ENCODE measurements at places on chromosomes 7 and 10.

- no peak for DNase-seq
These were observed 35.9 kb downstream of the SVIL start for GRCh38 chr10:29598851-29599311.

DNA sequence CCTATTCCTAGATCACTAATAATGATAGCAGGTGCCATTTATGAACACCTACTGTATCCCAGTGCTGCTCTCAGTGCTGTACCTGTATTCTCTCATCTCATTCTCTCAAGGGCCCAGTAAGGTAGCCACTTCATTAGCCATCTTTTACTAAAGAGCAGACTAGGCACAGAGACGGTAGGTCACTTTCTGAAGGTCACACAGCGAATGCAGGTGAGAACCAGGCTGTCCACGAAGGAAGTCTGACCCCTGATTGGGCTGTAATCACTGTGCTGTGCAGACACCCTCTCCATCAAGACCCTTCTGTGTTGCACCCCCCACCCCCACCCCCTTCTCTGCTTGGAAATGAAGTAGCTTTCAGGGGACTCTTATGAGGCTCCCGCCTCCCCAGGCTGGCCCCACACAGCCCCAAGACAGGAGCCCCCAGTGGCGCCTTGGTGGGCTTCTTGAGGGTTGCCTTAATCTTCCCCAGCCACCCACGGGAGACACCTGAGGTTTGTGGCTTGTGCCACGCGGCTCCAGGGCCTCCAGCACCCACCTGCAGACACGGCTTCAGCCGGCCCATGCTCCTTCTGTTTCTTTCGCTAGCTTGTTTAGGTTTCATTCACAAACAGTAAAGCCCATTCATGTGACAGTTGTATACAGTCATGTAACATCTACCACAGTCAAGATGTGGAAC, 81.7 kb upstream of the FAM20C start:
- DNase-seq, result no peak

GRCh38 chr7:131329176-131329570, 1.5 kb downstream of the MKLN1 start:
- DNase-seq, result no peak

GRCh38 chr7:138618933-138619332, 82.2 kb downstream of the SVOPL start:
- no peak for DNase-seq

GRCh38 chr10:75405598-75406461, 4.3 kb upstream of the ZNF503 start:
- no peak for DNase-seq

DNA sequence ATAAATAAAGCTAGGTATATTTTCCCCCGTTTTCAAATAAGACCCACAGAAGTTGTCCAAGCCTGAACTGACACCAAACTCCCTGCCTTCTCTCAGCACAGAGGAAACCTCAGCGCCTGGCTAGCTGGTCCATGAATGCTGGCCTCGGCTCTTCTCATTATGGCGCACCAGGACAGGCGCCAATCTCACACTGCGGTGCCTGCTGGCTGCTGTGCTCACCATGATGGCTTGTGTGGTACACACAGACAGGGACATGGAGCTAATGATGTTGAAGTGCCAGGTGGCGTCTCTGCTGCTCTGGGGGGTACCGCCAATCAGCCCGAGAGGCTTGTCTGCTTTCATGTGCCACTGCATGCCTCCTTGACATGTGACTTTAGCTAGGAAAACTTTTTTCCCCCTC, 43.2 kb upstream of the USP6NL start:
- DNase-seq, result no peak

- no peak for DNase-seq
These were observed 1.0 kb downstream of the BUD31 start for GRCh38 chr7:99409806-99410205.

DNA sequence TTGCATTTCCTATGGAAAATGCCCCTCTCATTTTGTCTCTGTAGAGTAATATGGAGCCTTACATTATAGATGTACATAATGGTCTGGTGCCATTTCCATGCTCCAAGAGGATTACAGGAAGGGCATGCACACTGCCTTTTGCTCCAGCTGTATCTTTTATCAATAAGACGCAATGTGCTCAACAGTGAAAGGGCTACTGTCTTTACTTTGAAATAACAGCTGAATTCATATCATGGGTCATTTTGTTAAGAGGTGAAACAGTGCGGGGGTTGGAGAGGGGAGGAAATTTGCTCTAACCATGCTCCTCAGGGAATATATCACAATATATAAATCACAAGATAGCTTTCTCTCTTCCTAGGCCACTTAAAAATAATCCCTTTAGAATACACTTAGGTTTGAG, 77.7 kb downstream of the ICA1 start:
- DNase-seq, result no peak

DNA sequence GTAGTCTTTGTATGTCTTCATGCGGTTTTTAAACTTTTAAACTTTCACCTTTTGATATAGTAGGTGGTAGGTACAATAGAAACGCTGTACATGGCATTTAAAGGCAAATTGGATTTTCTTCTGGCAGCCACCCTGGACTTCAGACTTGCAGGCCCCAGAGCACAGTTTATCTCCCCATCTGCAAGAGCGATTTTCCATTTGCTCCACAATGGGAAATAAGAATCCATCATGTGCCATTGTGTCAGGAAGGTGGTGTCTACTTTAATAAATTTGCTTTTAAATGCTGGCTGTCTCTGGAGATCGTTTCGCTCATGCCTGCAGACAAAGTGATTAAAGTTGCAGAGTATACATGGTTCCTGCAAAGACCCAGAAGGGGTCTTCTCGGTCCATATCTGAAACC, 38.9 kb downstream of the UNC5B start:
- DNase-seq, result no peak

DNA sequence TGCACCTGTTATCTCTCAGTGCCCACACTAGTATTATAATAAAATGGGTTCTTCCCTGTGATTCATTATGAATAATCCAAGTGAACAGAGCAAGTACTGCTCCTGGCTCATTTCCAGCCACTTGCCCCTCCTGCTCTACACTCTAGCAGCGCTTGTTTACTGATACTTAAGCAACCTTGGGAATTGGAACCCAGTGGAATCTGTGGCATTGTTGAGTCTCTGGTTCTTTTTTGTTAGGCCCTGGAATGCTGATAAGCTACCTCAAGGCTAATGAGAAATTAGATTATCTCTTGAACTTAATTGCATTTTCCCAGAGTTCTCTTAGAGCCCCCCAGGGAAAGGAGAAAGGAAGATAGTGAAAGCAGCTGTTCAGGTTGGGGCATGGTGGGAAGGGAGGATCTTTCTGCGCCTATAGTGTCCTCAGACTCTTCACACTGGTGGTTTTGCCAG, 34.0 kb downstream of the PRKAR2B start:
- no peak for DNase-seq

- no peak for DNase-seq
These were observed 1.2 kb downstream of the PROSER2 start for GRCh38 chr10:11824376-11824775.

- no peak for DNase-seq
These were observed 115.4 kb upstream of the TNRC18 start for GRCh38 chr7:5539013-5539411.

- DNase-seq, result no peak
These were observed 124.9 kb upstream of the HDAC9 start for GRCh38 chr7:18370633-18371032.

DNA sequence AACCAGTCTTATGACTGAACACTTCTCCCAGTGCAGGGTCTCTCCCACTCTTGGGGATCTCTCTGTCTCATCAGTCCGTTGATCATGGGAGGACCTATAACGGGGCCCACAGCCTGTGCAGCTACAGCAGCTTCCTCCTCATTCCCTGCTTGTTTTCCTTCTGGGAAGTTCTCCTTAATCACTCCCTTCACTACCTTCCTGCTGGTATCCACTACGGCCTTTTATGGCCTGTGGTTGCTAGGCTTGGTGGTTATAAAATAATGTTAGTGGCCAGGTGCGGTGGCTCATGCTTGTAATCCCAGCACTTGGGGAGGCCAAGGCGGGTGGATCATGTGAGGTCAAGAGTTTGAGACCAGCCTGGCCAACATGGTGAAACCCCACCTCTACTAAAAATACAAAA, 3.5 kb upstream of the ZNF282 start:
- no peak for DNase-seq

GRCh38 chr7:1290026-1290678, 57.5 kb downstream of the UNCX start:
- peak; percentile 85 for DNase-seq

DNA sequence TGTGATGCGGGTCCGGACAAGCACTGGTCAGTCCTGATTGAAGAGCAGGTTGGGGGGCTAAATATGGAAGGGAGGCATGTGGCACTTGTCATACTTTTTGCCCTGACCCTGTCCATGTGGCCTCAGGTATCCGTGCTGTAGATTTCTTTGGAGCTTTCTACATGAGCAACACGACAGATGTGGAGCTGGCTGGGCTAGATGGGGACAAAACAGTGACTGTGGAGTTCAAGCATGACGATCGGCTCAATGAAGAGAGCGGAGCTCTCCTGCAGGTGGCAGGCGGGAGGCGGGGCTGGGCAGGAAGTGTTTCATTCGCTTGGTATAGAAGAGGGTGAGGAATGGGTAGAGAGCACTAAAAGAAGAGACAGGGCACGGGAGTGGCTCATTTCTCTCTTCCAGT, 13.0 kb upstream of the CHCHD1 start:
- no peak for DNase-seq

DNA sequence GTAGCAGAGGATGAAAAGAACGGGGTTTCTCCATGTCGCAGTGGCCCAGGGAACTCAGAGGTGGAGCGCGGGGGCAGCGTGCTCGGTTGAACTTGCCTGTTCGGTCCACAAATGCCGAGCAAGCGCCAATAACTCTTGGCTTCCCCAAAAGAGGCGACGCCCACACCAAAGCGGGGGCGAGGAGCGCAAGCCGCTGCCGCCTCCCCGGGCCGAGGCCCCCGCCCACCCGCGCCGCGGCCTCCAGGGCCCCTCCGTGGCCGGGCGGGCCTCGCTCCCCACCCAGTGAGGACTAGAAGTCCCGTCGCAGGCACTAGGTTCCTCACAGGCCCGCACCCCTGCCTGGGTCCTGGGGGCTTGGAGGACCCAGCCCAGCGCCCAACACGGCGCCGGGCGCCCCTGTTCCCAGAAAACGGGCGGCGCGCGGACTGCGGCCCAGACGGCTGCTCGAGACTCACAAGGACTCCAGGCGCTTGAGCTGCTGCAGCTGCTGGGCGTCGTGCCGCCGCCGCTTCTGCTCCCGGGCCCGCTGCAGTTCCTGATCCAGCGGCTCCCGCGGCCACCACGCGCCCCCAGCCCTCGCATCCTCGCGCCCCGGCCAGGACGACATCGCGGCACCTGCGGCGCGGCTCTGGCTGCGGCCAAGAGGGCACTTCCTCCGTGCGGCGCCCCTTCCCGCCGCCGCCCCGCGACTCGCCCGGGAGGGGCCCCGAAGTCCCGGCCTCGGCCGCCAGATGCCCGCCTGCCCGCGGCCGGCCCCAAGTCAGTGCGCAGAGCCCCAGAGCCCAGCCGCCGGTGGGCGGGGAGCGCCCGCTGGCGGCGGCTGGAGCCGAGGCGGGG, 14.6 kb upstream of the FKBP9 start:
- peak; percentile 97 for DNase-seq

DNA sequence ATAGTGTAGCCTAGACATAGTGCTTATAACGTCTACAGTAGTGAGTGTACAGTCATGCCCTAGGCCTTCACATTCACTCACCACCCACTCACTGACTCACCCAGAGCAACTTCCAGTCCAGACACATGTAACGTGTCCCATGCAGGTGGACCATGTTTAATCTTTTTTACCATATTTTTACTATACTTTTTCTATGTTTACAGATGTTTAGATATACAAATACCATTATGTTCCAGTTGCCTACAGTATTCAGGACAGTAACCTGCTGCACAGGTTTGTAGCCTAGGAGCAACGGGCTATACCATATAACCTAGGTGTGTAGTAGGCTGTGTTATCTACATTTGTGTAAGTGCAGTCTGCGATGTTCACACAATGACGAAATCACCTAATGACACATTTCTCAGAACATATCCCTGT, 11.0 kb downstream of the MPP7 start:
- no peak for DNase-seq

DNA sequence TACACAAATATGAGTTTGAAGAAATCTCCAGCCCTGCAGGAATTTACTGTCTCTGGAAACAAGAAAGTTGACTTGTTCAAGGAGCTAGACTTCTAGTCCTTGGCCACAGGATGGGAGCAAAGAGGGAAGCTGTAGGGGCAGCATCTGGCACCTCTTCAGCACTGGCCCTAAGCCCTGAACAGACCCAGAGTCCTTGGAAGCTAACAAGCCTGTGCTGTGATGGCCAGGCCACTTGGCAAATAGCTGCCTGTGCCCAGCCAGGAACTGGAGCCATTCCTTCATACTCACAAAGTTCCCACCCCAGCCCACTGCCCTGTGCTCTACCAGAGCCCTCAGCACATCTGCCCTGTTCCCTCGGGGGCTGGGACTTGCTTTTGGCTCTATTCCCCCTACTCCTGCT, 9.4 kb upstream of the COL13A1 start:
- no peak for DNase-seq

DNA sequence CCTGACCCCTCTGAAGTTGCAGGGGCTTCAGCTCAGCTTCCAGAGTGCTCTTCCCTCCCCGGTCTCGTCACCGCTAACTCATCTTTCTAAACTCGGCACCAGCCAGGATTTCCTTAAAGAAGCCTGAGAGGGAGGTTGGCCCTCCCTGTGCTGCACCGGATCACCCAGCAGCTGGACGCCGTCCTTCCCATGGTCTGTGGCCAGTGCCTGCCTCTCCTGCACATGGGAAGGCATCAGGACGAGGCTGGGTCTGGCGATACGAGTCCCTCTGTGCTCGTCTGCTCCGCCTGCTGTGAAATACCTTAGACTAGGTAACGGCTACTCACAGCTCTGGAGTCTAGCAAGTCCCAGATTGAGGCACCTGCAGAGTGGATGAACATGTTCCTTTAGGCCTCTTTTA, 179.1 kb downstream of the ZMYND11 start:
- DNase-seq, result no peak

- peak; percentile 54 for DNase-seq
These were observed 10.7 kb downstream of the ESYT2 start for GRCh38 chr7:158818325-158819213.

- no peak for DNase-seq
These were observed 30.9 kb upstream of the KMT2E start for GRCh38 chr7:104983076-104983577.

GRCh38 chr7:146176860-146177259, 60.3 kb downstream of the CNTNAP2 start:
- no peak for DNase-seq

GRCh38 chr7:17633067-17633466, 307.2 kb downstream of the SNX13 start:
- DNase-seq, result no peak

DNA sequence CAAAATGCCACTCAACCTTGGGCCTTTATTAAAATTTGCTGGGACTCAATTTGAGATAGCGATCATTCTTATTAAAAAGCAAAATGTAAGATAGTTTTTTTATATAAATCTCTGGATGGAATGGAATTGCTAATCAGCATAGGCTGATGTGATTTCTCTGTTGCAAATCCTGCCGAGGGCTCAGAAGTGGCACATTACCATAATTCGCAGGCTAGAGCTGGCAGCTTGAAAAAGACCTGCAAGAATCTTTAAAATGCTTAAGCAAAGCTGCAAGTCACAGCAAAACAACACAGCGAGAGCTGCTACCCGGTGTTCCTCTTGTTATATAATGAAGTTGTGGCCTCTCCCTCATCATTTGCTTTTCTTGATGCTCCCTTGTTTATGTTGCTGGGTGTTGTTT, 448.1 kb downstream of the GATA3 start:
- DNase-seq, result no peak

Measured in right kidney (tissue), 9 donors.